ENCODE measurements at places on chromosomes 11 and 22.

DNA sequence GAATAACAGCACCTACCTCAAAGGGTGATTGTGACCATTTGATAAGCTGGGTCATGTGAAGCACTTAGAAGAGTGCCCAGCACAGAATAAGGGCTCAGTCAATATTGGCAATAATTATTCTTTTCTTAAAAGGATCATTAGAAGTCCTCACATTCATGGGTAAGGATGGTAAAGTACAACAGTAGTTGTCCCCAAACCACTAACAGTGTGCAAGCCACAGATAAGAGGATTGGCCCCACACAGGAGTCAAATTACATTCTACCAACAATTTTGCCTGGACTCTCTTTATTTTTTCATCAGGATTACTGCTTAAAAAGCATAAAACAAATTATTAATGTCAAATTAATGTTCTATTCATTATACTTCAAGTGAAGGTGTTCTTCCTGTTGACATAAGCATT, 271.5 kb upstream of the PDGFD start:
- no peak for DNase-seq

DNA sequence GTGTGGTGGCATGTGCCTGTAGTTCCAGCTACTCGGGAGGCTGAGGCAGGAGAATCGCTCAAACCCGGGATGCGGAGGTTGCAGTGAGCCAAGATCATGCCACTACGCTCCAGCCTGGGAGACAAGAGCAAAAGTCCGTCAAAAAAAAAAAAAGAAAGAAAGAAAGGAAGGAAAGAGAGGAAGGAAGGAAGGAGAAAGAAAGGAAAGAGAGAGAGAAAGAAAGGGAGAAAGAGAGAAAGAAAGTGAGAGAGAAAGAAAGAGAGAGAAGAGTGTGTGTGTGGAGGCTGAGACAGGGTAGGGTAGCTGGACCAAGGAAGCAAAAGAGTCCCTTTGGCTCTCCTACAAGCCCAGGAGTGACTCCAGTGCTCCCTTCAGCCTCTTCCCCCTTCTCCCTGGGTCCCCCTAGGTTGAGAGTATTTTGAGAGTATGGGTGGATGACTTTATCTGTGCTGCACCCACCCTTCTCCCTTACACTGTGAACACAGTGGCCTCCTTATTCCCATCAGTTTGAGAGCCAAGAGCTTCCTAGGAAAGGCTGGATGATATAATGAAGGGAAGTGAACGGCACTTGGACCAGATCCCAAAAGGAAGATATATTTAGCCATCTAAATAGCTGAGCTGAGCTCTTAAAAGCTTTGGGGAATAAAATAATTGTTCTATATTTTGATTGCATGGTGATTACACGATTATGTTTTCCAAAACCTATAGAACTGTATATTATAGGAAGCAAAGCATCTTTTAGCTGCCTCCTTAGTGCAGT, 9.5 kb upstream of the DENND5A start:
- no peak for DNase-seq

- no peak for DNase-seq
Measured at GRCh38 chr22:35893698-35894097, 134.9 kb downstream of the RBFOX2 start.

GRCh38 chr11:77747381-77747969, 73.0 kb downstream of the RSF1 start:
- DNase-seq = no peak

DNA sequence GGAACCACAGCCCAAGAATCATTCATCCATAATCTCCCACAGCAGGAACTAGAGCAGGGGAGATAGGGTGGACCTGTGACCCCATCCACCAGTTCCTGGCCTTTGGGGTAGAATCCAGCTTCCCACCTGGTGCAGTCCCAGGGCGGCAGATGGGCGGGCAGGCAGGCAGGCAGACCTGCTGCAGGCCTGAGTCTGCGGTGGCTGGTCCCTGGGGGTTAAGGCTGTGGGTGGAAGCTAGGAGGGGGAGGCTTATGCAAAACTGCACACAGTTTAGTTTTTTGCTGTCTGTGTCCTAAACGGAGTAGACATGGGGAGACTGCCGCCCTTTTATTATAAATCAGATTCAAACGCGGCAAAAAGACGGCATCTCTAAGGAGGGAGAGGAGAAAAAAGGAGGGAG, 4.5 kb upstream of the NEFH start:
- DNase-seq = no peak

- DNase-seq = no peak
Measured at GRCh38 chr11:27571154-27571810, 64.7 kb upstream of the LIN7C start.

Data from activated CD4-positive, alpha-beta T cell treated with anti-CD3 and anti-CD28 coated beads, Interleukin-2, amount 50 U/mL, for 48 hours (primary cell).